ENCODE measurements at places on chromosomes 5 and 9. TPM values are rescaled to one million over a fixed set of nuclear protein-coding genes. Genes with fewer than 3 reads are reported as not detected.
A peak's percentile ranks its signal among the peaks of the same experiment; 100 is the strongest.

GRCh38 chr5:36060420-36060887 lies 6.2 kb downstream of the UGT3A2 start:
- peak overlapping the region; percentile 14 for H3K27ac ChIP-seq
- peaks cover 34% of the 10 kb centered on the region for H3K27me3 ChIP-seq
- peaks cover 7% of the 10 kb centered on the region for H3K4me1 ChIP-seq

DNA sequence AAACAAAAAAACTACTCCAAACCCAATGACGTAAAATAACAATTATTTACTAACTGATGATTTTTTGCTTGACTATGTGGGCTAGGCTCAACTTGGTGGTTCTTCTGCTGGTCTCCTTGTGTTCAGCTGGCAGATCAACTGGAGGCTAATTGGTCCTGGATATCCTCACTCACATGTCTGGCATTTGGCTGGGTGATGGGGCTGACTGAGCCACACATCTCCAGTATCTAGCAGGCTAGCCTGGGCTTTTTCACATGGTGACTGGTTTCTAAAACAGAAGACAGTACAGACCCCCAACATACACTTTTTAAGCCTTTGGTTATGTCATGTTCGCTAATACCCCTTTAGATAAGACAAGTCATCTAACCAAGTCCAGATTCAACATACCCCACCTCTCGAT lies 104.7 kb upstream of the PRRC1 start:
- H3K27me3 ChIP-seq = peaks cover 17% of the 10 kb centered on the region
- H3K36me3 ChIP-seq = no peaks in the 10 kb centered on the region
- H3K27ac ChIP-seq = no peak overlapping the region
- no peak overlapping the region for H3K4me3 ChIP-seq
- H3K4me1 ChIP-seq = peaks cover 12% of the 10 kb centered on the region

APBA1 gene
- 3.6 TPM for total RNA-seq

RABEPK gene
- 14.3 TPM for total RNA-seq

GRCh38 chr5:87754009-87754757 lies 341.5 kb upstream of the CCNH start:
- peaks cover 7% of the 10 kb centered on the region for H3K27me3 ChIP-seq
- DNase-seq = no peak
- no peaks in the 10 kb centered on the region for H3K36me3 ChIP-seq
- H3K4me1 ChIP-seq = no peaks in the 10 kb centered on the region

DNA sequence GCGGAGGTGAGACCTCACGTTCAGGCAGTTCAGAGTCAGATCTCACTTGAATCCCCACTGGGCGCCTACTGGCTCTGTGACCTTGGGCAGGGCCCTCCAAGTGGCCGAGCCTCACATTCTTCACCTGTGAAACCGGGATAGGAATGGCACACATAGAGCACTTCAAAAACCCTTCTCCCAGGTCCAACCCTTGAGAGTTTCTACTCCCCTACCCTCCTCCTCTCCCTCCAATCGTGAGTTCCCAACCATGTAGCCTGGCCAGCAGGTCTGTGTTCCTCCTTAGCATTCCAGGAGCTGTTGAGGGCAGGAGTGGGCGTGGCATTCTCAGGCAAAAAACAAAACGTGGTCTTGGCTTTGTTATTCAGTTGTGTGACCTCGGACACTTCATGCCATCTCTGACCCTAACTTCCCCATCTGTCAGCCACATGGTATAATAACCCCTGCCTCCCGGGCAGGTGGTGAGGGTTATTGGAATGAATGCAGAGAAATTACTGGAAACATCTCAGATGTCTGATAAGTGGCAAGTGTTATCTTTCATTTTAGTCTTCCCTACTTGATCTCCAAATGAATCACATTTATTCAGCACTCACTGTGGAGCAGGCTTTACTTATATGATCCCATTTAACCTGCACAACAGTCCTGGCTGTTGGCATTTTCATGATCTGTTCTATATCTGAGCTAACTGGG lies 112.8 kb upstream of the BOD1 start:
- H3K27me3 ChIP-seq = peaks cover 3% of the 10 kb centered on the region
- no peak overlapping the region for H3K27ac ChIP-seq
- H3K4me1 ChIP-seq = no peaks in the 10 kb centered on the region

GRCh38 chr9:126745574-126746411 lies 59.0 kb upstream of the ZBTB43 start:
- H3K36me3 ChIP-seq = no peaks in the 10 kb centered on the region
- no peak overlapping the region for H3K4me3 ChIP-seq
- H3K4me1 ChIP-seq = peaks cover 30% of the 10 kb centered on the region
- peak; percentile 46 for DNase-seq
- peak overlapping the region; percentile 16 for H3K27ac ChIP-seq

ISL1 gene
- total RNA-seq = not detected

- H3K27ac ChIP-seq = no peak overlapping the region
- no peaks in the 10 kb centered on the region for H3K36me3 ChIP-seq
- no peaks in the 10 kb centered on the region for H3K4me1 ChIP-seq
- no peaks in the 10 kb centered on the region for H3K27me3 ChIP-seq
- DNase-seq = no peak
Observed at GRCh38 chr5:81895307-81895706, 76.5 kb upstream of the ATG10 start.

GRCh38 chr5:116746668-116747067 lies 172.0 kb upstream of the SEMA6A start:
- H3K36me3 ChIP-seq = no peaks in the 10 kb centered on the region
- H3K27ac ChIP-seq = no peak overlapping the region
- no peaks in the 10 kb centered on the region for H3K27me3 ChIP-seq
- no peaks in the 10 kb centered on the region for H3K4me1 ChIP-seq
- H3K4me3 ChIP-seq = no peak overlapping the region
- DNase-seq = no peak

DNA sequence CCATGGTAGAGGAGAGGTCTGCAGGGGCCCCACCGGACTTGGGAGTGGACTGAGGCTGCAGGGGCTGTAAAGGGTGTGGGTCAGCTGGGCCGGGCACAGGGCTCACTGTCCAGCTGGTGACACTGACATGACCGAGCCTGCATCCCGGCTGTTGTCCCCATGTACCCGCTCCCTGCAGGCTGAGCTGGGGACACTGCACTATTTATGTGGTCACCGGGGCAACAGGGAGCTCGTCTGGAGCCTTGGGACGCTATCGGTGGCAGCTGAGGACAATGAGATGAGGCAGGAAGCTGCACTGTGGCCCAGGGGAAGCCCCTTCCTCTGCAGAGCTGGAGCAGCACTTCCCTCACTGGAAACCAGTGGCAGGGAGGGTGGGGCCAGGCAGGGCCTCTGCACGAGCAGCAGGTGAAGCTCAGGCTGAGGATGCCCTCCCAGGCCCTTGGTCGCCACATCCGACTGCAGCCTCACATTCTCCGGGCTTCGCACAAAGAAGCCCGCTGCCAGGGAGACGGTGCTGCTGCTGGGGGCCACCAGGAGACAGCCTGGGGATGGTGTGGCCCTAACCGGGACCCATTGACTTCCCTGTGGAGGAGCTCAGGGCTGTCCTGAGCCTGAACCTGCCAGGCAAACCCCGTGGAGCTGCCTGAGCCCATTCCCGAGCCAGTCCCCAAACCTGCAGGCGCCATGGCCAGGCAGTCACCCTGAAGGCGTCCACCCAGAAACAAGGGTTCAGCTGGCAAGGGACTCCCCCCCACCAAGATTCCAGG lies 26.4 kb downstream of the ZDHHC11B start:
- peaks cover 7% of the 10 kb centered on the region for H3K4me1 ChIP-seq
- no peak overlapping the region for H3K4me3 ChIP-seq
- DNase-seq = peak; percentile 40
- H3K27me3 ChIP-seq = peaks cover 3% of the 10 kb centered on the region

GRCh38 chr9:518540-518939 lies 303.9 kb downstream of the DOCK8 start:
- no peak for DNase-seq
- peaks cover 4% of the 10 kb centered on the region for H3K36me3 ChIP-seq
- peaks cover 18% of the 10 kb centered on the region for H3K4me1 ChIP-seq

DNA sequence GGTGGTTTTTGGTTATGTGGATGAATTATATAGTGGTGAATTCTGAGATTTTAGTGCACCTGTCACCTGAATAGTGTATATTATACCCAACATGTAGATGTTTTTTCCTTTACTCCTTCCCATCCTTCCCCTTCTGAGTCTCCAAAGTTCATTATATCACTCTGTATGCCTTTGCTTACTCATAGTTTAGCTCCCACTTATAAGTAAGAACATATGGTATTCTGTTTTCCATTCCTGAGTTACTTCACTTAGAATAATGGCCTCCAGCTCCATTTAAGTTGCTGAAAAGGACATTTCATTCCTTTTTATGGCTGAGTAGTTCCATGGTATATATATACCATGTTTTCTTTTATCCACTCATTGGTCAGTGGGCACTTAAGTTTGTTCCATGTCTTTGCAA lies 161.6 kb upstream of the CD180 start:
- H3K4me3 ChIP-seq = no peak overlapping the region
- no peaks in the 10 kb centered on the region for H3K36me3 ChIP-seq
- no peak for DNase-seq
- peaks cover 9% of the 10 kb centered on the region for H3K4me1 ChIP-seq

DNA sequence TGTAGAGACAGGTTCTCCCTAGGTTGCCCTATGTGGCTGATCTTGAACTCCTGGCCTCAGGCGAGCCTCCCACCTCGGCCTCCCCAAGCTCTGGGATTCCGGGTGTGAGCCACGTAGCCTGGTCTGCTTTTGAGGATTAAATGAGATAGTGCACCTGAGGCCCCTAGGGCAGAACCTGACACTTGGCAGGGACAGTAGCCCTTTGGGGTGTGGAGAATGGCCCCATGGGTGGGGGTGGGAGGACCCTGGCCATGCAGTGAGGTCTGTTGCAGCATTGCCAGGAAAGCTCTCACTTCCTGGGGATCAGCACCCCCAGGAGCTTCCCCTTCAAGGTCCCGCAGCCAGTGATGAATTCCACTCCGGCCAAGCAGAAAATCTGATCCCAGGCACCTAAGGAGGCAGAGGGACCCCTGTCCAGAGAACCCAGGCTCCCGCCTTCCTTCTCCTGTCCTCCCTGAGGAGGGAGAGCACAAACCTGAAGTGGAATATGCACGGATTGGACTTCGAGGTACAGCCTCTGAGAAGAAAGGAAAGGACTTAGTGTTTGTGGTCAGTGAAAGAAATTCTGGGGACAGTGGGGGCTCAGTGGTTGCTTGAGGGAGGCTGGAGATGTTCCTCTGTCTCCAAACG lies 73.9 kb upstream of the UNC5A start:
- H3K27me3 ChIP-seq = peaks cover 51% of the 10 kb centered on the region
- H3K4me3 ChIP-seq = no peak overlapping the region
- H3K36me3 ChIP-seq = no peaks in the 10 kb centered on the region
- no peak overlapping the region for H3K27ac ChIP-seq

ECM2 gene
- total RNA-seq = not detected

DNA sequence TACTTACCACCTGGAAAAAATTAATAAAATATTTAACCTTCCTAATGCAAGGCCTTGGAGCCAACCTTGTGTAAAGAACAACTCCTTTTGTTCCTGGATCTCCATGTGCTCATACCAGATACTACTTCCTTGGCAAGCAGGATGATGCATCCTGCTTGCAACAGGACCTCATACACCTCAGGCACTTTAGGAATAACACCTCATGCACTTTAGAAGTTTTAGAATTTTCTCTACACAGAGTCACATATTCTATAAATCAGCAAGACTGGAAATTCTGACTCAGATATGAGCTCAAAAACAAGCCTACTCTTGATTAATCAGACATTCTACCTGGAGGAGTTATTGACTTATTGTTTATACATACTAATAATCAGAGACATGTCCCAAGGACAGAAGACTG lies 209.6 kb upstream of the CDH10 start:
- H3K36me3 ChIP-seq = no peaks in the 10 kb centered on the region
- DNase-seq = no peak
- no peaks in the 10 kb centered on the region for H3K4me1 ChIP-seq
- no peaks in the 10 kb centered on the region for H3K27me3 ChIP-seq

MAMDC4 gene
- total RNA-seq = 13.4 TPM

DNA sequence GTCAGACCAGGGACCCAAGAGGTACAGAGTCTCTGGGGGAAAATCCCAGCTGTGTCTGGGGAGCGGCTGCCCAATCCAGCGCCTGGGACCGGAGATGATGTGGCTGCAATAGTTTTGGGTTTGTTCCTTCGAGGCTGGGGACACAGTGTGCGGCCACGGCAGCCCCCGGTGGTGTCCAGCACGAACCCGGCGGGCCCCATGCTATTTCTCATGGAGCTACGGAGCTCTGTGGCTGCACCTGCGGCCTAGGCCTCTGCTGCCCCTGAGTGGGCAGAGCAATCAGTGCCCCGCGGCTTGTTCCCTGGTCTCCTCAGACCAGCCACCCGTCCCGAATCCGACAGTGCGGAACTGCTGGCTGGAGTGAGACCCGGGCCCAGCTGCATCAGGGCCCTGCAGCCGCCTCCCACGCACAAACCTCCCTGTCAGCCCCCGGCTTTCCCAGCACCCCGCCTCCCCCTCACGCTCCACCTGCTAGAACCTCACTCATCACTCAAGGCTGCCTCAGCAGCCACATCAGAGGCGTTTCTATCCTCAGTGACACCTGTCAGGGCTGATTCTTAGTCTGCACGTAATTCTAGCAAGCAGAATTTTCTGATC lies 29.0 kb downstream of the SARDH start:
- no peak overlapping the region for H3K27ac ChIP-seq
- DNase-seq = no peak
- no peak overlapping the region for H3K4me3 ChIP-seq
- no peaks in the 10 kb centered on the region for H3K27me3 ChIP-seq
- H3K4me1 ChIP-seq = no peaks in the 10 kb centered on the region

DNA sequence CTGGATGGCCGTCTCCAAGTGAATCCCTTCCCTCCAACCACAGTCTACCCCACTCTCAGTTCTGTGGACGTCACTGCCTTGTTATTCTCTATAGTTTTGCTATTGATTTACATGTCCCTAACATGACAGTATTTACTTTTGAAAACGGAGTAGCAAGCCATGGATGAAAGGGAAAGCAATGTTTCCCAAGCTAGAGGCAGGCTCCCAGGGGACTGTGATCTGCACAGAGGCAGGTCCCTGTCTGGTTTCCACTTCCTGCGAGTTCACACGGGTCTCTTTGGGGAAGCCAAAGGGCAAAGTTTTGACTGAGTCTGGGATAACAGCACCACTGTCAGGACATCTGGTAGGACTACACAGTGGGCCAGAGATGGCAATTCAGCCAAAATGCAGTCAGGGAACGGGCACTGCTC lies 12.7 kb downstream of the C9orf153 start:
- H3K4me1 ChIP-seq = no peaks in the 10 kb centered on the region
- H3K4me3 ChIP-seq = no peak overlapping the region
- peaks cover 2% of the 10 kb centered on the region for H3K27me3 ChIP-seq
- H3K27ac ChIP-seq = no peak overlapping the region

CD14 gene
- total RNA-seq = 0.56 TPM

DNA sequence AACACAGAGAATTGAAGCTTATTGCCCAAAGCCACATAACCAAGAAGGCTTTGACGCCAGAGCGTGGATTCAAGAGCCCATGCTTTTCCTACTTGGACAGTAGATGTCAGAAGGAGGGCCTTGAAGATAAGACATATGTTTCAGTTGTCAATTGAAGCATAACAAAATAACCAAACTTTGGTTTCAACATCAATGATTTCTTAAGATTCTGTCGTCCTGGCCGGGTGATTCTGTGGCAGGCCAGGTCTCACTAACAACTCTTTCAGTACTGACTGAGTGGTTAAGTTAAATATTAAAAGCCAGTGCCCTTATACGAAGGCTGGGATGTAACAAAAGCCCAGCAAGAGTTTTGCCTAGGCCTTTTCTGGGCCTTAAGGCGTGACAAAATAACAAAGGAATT lies 94.0 kb downstream of the RCL1 start:
- H3K27me3 ChIP-seq = no peaks in the 10 kb centered on the region
- no peak for DNase-seq
- peaks cover 1% of the 10 kb centered on the region for H3K36me3 ChIP-seq
